ENCODE measurements at places on chromosomes 2 and 18.

- no peak for DNase-seq
Observed at GRCh38 chr2:117126656-117127055, 687.8 kb upstream of the DDX18 start.

GRCh38 chr2:66334237-66335029 is 100.5 kb upstream of the MEIS1 start:
- DNase-seq: no peak

DNA sequence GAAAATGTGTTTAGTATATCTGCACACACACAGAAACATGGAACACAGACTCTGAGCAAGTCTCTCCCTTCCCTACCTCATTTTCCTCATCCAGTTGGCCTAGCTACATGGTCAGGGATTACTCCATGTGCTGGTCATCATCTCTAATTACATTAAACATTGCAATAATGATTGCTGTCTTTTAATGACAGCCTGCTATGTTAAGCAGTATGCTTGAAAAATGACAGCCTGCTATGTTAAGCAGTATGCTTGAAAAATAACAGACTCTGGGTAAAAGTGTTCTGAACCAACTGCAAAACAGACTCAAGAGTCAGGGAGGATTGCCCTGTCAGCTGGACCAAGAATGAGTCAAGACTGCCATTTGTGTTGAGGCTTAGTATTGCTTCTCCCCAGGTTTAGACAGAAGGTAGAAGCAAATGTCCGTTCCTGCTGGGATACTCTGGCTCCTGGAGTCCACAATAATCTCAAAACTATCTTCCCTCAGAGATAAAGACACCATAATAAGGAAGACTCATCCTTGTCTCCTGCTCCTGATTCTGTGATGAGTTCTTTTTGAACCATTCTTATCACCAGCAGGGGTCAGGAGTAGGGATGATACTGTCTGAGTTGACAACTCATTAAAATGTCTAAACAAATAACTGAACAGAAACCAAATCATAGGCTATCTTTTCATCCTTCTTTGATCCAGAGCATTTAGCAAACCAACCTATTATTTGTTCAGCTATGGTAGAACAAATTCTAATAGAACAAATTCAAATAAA is 57.7 kb downstream of the CCDC93 start:
- DNase-seq: no peak

DNA sequence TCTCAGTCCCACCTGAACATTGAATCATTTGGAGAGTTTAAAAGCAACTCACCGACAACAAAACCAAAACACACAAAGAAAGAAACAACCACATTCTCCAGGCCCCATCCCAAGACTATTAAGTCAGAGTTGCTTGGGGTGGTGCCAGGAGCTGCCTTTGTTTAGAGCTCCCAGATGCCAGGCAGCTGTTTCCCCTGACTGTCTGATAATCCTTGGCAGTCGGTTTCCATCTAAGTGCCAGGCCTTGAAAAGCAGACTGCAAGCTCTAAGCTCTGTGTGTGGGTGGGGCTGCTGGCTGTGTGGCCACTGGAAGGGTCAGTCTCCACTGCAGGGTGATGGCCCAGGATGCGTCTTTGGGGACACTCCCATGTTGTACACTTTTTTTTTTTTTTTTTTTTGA is 255.3 kb upstream of the AGAP1 start:
- no peak for DNase-seq

GRCh38 chr18:13235981-13236380 is 17.4 kb downstream of the LDLRAD4 start:
- DNase-seq: no peak

Data from HS-5 (cell line).